Activated CD4-positive, alpha-beta memory T cell treated with anti-CD3 and anti-CD28 coated beads for 36 hours (primary cell): ENCODE measurements at places on chromosomes 4 and X. TPM values are rescaled to one million over a fixed set of nuclear protein-coding genes. Genes with fewer than 3 reads are reported as not detected.

GRCh38 chr4:181959121-181959520 is 284.1 kb upstream of the TENM3 start:
- DNase-seq, result no peak

- no peak for DNase-seq
These were observed 1930.8 kb downstream of the C4orf33 start for GRCh38 chr4:131026771-131027170.

Gene TRAM1L1
- total RNA-seq, result not detected

GRCh38 chr4:91116861-91117260 is 989.7 kb downstream of the CCSER1 start:
- no peak for DNase-seq

DNA sequence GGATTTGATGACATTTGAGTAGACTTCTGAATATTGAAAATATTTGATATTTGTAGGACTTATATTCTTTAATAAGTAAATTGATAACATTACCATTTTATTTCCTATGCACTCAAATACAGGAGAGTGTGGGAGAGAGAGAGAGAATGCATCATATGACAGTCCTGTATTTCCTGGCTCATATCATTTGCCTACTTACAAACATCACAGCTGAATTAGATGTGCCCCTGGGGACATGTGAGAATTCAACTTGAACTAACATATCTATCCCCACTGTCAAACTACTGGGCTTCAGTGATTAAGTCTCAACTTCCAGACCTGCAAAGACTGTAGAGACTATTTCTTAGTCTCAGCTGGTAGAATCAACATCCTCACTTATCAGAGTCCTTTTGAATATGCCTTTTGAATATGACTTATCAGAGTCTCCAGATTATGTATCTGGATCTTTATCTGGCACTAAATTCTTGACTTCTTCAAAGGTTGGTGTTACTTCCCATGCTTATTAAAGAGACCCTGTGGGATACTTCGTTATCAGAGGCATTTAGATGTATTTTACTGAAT is 75.5 kb downstream of the PABPC4L start:
- no peak for DNase-seq
